ENCODE measurements at places on chromosomes 12 and 14.

- no peak for DNase-seq
These were observed 126.2 kb downstream of the RFLNA start for GRCh38 chr12:124420996-124421674.

DNA sequence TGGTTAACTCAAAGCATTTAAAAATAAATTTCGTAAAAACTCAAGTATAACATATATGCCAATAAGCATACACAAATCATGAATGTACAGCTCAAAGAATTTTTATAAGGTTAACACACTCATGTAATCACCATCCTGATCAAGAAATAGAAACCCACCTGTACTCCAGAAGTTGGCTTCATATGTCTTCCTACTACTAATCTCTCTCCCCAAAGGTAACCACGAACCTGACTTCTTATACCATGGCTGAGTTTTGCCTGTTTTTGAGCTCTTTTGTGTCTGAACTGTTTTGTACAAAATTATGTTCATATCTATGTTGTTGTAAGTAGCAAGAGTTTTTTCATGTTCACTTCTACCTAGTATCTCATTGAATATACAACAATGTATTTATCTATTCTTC is 18.7 kb downstream of the DUSP16 start:
- no peak for DNase-seq

- no peak for DNase-seq
These were observed 473.5 kb downstream of the PRKD1 start for GRCh38 chr14:29454026-29454693.

- DNase-seq: no peak
These were observed 118.2 kb downstream of the TSPAN9 start for GRCh38 chr12:3195337-3195736.

DNA sequence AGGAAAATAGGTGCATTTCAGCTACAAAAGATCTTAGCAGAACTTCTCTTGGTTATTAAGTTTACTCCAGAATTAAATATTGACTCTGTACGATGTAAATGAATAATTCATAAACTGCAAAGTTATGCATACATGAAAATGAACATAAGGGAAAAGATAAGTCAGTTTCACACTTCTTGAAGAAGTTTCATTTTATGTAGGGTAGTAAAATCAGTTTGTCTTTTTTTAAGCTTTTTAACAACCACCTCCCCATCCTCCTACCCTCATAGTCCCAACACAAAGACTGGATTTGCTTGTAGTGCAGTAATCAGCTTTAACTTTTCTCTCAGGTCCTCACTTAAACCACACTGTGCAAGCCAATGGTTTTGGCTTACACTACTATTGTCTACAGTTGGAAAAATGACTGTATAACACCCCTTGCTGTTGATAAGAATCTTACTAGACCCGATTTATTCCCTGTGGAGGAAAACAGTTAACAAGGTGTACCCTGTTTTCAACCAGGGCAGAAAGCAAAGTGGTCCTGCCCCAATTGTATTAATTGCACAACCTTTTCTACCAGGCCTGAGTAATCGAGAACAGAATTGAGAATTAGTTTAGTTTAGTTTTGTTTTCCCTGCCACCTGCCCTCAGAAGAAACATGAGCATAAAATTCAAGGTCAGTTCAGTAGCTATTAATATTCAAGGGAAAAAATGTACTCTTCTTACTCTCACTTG is 44.1 kb downstream of the NIN start:
- no peak for DNase-seq

GRCh38 chr14:73722581-73722980 is 8.4 kb upstream of the PNMA1 start:
- DNase-seq: no peak

DNA sequence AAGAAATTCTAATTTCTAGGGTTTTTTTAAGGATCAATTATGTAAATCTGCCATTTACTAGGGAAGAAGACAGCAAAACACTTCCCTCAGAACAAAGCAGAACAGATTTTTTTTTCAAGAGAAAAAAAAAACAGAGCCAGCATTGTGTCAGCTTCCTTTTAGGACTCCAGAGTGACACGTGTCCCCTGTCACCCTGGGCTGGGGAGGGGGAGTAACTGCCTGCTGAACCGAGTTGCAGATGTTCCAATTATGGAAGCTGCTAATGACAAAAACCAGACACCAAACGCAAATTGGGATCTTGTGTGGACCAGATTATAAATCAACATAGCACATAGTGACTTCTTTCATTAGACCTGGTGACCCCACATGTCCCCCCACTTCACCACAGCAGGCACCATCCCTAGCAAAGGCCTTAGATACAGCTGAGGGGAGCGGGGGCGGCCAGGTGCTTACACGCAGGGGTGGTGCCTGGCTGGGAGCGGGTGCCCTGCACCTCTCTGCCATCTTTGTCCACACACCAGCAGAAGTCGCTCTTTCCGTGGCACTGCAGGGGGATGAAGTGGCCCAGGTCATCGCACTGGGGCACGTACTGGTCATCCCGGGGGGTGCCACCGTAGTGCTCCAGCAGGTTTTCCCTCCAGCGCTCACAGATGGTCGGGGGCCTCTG is 25.4 kb downstream of the RTRAF start:
- DNase-seq: peak; percentile 37

- DNase-seq: no peak
These were observed 122.0 kb upstream of the CCND2 start for GRCh38 chr12:4151362-4152121.

- DNase-seq: no peak
These were observed 17.8 kb upstream of the STAB2 start for GRCh38 chr12:103569278-103569677.

GRCh38 chr14:44297437-44297836 is 209.6 kb downstream of the FSCB start:
- DNase-seq: no peak

- DNase-seq: no peak
These were observed 55.3 kb downstream of the LRCOL1 start for GRCh38 chr12:132554845-132555630.

GRCh38 chr14:23793532-23793931 is 157.4 kb downstream of the DHRS2 start:
- DNase-seq: no peak

GRCh38 chr14:69335371-69335771 is 62.7 kb downstream of the ERH start:
- DNase-seq: no peak

DNA sequence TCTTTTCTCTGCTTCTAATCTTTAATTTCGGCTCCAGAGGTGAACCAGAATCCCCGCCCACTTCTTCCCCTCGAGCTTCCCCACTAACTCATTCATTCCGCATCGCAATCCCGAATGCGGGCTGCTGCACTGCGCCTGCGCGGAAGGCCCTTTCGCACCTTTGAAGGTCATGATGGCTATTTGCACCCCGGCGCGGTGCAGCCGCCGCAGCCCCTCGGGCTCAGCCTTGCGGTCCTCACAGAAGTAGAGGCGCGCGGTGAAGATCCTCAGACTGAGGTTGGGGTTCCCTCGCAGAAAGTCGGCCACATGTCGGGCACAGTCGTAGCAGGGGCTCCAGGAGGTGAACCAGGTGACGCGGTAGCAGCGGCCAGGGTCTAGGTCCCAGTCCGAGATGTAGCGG is 7.6 kb downstream of the AICDA start:
- DNase-seq: no peak

DNA sequence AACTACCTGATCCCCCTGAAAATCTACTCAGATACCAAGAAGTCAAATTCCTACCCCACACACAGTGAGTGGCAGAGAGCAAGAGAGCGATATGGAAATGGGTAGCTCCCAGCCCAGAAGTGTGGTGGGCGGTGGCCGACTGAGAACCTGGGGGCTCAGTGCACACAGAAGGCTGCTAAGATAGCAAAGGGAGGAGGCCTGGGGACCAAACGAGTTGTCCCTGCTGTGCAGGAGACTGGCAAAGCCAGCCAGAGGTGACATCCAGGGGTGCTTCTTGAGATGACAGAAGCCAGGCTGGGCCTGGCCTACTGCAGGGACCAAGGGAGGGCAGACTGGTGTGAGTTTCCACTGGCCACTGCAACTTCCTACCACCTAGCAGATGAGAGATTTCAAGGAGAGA is 52.9 kb downstream of the VWF start:
- DNase-seq: no peak

GRCh38 chr12:64720884-64721283 is 38.3 kb downstream of the GNS start:
- no peak for DNase-seq

- no peak for DNase-seq
These were observed 60.5 kb downstream of the AMN start for GRCh38 chr14:102982852-102983470.

GRCh38 chr12:41467591-41468325 is 279.6 kb downstream of the PDZRN4 start:
- no peak for DNase-seq

DNA sequence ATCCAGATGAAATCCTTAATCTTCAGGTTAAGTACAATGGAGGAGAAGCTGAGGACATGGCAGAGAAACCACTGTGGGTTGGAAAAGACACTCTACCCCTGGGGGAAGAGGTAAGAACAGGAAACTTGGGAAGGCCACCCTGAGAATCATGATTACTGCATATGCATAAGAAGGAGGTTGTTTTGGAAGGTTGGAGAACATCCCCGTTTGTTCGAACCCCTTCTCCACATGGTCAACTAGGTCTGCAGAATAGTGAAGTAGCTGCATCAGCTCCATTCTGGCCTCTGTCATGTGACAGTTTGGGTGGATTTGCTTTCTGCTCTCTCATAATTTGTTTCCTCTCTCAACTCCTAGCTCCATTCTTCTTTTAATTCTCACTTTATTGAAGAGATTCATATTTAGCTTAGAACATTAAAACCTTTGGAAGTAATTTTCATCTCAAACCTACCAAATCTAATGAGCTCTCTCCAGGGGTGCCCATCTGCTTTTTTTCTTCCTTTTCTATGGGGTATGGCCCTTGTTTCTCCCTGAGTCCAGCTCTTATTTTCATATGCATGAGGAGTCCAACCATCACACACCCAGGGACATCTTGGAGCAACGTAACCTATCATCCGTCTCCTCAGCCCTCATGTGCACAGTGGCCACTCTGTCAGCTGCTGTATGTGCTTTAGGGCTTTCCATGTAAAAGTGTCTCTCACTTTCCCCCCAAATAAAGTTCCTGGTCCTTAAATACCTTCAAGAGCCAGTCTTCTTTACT is 820.3 kb downstream of the TMEM121 start:
- no peak for DNase-seq

GRCh38 chr12:88946372-88946997 is 366.2 kb upstream of the KITLG start:
- DNase-seq: no peak

DNA sequence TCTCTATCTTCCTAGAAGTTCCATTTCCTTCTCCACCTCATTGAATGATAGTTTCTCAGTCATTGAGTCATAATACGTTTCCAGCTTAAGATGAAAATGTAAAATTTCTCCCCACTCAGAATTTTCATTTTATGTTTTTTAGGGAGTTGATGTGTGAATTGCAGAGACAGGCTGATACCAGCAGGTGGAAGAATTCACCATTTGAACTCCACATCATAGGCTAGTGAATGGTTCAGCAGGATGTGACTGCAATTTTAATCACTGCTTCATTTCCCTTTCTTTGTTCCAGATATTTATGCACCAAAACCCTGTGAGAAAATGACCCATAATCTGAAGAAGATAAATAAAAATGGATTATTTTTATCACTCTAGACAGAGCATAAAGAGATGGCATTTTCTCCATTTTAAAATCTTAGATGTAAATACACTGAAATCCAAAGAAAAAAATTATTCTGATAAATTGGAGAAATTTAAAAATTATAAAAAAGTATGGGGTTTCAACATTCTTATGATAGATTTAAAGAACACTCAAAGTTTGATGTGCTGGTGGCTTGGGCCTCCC is 10.6 kb upstream of the PYGL start:
- DNase-seq: peak; percentile 59

GRCh38 chr12:11837216-11837934 is 187.9 kb downstream of the ETV6 start:
- no peak for DNase-seq

- DNase-seq: no peak
These were observed 3.8 kb downstream of the TXNRD1 start for GRCh38 chr12:104219361-104219892.

GRCh38 chr14:64649383-64649998 is 54.7 kb upstream of the PLEKHG3 start:
- DNase-seq: no peak

GRCh38 chr12:44816446-44817017 is 59.6 kb downstream of the NELL2 start:
- no peak for DNase-seq

GRCh38 chr12:19896041-19896440 is 456.7 kb downstream of the AEBP2 start:
- DNase-seq: no peak

GRCh38 chr14:64244279-64244678 is 49.9 kb downstream of the ESR2 start:
- no peak for DNase-seq

DNA sequence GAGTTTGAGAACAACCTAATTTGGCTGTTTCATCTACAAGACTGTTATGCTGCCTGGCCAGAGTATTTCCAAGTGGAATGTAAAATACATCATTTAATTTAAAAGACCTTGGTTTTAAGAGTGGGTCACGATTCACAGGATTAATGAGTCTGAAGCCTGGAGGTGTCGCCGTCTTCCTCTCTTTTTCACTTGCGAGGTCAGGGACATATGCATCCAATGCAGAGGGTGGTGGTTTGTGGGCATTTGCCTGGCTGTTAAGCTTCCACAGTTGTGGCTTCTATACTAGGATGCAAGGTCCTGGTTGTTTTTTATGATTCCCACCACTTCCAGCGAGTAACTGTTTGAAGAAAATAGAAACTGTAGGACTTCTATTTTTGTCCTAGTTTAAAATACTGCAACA is 22.8 kb upstream of the RASSF3 start:
- no peak for DNase-seq

DNA sequence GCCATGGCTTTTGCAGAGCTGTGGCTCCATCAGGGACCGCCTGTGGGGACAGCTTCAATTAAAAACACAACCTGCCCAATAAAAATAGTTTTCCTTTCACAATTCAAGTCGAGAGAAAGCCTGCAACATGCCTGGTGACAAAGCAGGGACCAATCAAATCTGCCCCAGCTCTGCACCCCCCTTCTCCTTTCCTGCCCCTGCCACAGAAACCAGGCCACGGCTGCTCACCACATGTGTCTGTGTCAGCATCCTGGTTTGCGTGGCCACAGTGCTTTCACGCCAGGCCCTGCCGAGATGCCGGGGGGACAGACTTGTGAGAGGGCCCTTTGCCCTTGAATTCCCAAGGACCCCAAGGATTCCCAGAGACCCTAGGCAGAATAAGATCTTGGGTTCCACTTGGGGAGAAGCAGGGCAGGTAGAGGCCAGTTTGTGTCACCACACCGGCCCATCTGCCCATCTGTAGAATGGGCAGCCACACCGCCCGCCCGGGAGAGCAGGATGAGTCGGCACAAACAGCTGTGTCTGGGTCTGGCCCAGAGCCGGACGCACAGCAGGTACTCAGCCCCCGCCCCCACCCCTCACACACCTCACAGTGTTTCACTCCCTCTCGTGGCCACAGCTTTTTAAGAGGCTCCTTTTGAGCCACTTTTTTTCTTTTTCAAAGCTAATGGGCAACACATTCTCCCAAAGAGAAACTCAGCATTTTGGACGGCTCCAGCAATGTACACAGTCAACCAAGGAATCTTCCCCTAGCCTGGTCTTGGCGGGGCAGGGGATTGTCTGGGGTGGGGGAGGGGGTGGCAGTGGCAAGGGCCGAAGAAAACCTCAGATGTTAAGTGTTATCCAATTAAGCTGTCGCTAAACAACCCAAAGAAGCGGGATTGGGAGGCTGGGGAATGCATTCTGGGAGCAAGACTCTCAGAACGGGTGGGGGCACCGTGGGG is 41.5 kb downstream of the BCL11B start:
- no peak for DNase-seq

- peak; percentile 4 for DNase-seq
These were observed 58.2 kb downstream of the GRIP1 start for GRCh38 chr12:66620688-66621087.

- DNase-seq: no peak
These were observed 18.5 kb downstream of the TMEM132D start for GRCh38 chr12:129885287-129885686.

All from bone marrow (tissue), 2 donors.